ENCODE measurements at places on chromosomes 6 and 20. TPM values are rescaled to one million over a fixed set of nuclear protein-coding genes. Genes with fewer than 3 reads are reported as not detected.

CRISP2 gene
- not detected for total RNA-seq

CGA gene
- not detected for total RNA-seq

TBXT gene
- total RNA-seq, result not detected

CEP43 gene
- total RNA-seq, result 19.9 TPM

C4B gene
- 2.9 TPM for total RNA-seq

RSPH9 gene
- total RNA-seq, result not detected

LTA gene
- total RNA-seq, result 396 TPM

GJA10 gene
- not detected for total RNA-seq

EMILIN3 gene
- 0.16 TPM for total RNA-seq

FOXA2 gene
- total RNA-seq, result not detected

POU5F1 gene
- 0.21 TPM for total RNA-seq

MAPK13 gene
- total RNA-seq, result 63.0 TPM

GPSM3 gene
- total RNA-seq, result 94.8 TPM

SLC26A8 gene
- total RNA-seq, result not detected

GRIK2 gene
- not detected for total RNA-seq

SLC4A11 gene
- 0.60 TPM for total RNA-seq

FAXC gene
- 0.16 TPM for total RNA-seq

PDE7B gene
- 1.1 TPM for total RNA-seq

CD109 gene
- total RNA-seq, result 15.8 TPM

FRMD1 gene
- not detected for total RNA-seq

TNF gene
- 82.3 TPM for total RNA-seq

MATN4 gene
- 0.48 TPM for total RNA-seq

RSPO3 gene
- total RNA-seq, result not detected

MOG gene
- not detected for total RNA-seq

ARID1B gene
- 53.6 TPM for total RNA-seq

NDUFAF5 gene
- total RNA-seq, result 24.3 TPM

SERINC3 gene
- 58.5 TPM for total RNA-seq

ADGB gene
- not detected for total RNA-seq

Measured in activated CD4-positive, alpha-beta T cell treated with anti-CD3 and anti-CD28 coated beads for 36 hours (primary cell).